NCI-H2171 (cell line): ENCODE measurements at places on chromosomes 11 and 22.

GRCh38 chr11:117333917-117334316, 6.3 kb downstream of the CEP164 start:
- DNase-seq: no peak

DNA sequence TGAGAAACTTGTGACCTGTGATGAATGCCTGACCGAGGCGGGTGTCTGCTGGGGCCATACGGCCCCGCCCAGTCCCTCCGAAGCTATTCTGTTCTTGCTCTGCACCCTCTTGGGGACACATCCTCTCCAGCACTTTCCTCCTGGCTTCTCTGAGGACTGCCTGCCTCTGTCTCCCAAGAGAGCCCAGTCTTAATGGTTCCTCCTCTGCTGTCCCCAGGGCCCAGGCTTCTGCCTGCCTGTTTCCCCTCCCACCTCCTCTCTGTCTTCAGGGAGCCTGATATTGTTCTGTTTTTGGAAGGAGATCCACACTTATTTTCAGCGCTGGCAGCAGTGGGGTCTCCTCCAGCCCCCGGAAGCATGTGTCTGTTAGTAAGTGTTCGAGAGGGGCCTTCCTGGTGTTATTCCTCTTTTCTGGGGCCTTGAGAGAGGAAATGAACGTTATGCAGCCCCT, 18.7 kb downstream of the SYNGR1 start:
- DNase-seq: no peak

- DNase-seq: no peak
These were observed 31.1 kb upstream of the ABCC8 start for GRCh38 chr11:17507773-17508172.

DNA sequence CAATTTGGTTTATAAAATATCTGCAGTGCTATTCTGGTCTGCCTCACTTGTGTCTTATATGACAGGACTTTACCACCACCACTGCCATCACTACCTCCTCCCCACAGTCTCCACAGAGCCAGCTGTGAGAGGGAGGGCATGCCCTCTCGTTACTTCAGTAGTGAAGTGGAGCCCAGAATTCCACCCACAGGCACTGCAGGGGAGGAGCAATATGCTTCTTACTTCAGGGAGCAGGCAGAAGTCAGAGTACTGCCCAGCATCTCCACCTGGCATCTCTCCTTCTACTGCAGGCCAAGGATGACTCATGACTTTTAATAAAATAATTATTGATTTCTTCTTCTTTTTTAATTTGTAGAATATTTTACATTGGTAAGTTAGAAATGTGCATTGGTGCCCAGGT, 255.5 kb downstream of the DYNC2H1 start:
- DNase-seq: no peak

DNA sequence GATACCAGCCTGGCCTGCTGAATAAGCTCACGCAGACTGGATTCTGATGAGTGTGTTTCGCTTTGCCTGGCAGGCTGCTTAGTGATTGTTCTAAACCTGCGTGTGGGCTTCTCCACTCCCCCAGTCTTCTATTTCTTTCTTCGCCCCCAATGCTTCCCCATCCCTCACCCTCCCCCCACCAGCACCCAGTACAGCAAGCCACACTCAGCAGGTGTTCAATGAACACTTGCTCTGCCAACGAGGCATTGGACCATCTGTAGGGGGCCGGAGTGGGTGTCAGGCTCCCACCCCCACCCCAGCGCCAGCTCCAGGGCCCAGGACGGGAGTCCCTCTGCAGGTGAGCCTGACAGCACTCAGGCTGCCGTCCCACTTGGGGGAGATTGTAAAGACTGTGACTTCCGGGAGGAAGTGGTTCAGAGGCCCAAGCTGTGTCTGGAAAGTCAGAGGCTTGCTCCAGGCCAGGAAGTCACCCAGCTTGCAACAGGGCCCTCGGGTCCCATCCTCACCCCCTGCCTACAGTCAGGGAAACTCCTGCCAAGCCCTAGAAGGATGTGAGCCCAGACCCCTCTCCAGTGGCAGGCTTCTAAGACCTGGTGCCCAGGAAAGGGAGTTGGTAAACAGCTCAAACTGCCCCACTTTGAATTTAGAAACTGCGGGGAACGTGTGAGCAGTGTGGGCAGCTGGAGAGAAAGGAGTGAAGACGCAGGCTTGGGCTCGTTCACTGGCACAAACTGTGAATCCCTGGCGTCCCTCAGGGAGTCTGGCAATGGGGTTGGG, 66.3 kb upstream of the PRDM11 start:
- no peak for DNase-seq

DNA sequence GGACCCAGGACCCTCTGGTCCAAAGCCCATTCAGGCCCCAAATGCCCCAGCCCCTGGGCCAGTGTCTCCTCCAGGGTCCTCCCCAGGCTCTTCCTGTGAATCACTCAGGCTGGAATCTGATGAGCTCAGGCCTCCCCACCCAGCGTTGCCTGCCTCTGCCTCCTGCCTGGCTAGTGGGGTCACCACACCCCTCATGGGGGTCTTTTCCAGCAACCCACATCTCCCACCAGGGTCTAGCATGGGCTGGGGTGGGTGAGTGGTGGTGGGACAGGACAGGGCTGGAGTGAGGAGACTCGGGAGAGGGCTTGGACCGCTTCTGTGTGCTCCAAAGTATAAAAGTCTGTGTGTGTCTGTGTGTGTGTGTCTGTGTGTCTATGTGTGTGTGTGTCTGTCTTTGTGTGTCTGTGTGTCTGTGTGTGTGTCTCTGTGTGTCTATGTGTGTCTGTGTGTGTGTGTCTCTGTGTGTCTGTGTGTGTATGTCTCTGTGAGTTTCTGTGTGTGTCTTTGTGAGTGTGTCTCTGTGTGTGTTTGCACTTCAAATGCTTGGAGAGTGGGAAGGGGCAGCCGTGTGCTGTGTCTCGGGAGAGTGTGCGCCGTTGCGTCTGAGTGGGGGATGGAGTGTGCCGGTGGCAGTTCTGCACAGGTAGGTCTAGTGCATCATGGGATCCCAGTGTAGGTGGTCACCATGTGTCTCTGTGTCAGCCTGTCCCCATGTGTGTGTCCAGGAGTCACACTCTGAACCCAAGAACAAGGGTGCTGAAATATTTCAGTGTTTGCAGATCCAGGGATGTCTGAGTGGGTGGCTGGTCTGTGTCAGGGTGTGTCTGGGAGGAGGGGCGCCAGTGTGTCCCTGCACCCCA, 8.8 kb downstream of the RIN1 start:
- no peak for DNase-seq

GRCh38 chr22:23218867-23219251, 38.5 kb downstream of the BCR start:
- DNase-seq: peak; percentile 59

GRCh38 chr11:77252555-77253270, 48.8 kb downstream of the GDPD4 start:
- DNase-seq: no peak

DNA sequence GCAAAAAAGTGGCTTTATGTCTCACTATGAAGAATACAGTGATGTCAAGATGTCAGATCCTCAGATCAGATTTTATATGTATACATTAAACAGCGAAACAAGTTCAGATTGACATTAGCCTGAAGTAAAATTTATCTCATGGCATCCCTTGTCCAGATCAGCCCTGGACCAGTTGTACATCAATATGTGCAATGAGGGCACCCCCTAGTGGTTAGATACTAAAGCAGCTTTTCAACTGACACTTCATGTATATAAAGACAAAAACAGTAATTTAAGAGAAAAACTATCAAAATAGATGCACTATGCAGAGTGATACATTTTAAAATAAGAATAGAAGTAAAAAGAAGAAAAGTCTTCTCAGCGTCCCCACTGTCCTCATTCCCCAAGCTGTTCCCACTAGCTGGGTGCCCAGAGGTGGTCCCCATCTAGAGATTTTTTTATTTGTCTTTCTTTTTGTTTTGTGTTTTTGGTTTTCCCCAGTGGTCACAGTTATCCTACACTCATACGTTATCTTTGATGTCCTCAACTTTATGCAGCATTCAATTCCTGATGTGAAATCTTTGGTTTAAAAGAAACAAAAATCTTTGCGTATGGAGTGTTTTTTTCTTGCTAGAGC, 2193.4 kb upstream of the RAG2 start:
- peak; percentile 27 for DNase-seq

GRCh38 chr11:97158243-97158642, 768.4 kb downstream of the JRKL start:
- DNase-seq: no peak

GRCh38 chr11:36389811-36390210, 93.7 kb downstream of the PRR5L start:
- no peak for DNase-seq

GRCh38 chr11:132590554-132590953, 941.7 kb downstream of the OPCML start:
- no peak for DNase-seq

GRCh38 chr11:125923012-125923579, 18.8 kb downstream of the DDX25 start:
- DNase-seq: peak; percentile 11

GRCh38 chr11:406796-407650, 7.8 kb downstream of the SIGIRR start:
- no peak for DNase-seq

GRCh38 chr22:31789803-31790202, 36.0 kb downstream of the DEPDC5 start:
- no peak for DNase-seq

DNA sequence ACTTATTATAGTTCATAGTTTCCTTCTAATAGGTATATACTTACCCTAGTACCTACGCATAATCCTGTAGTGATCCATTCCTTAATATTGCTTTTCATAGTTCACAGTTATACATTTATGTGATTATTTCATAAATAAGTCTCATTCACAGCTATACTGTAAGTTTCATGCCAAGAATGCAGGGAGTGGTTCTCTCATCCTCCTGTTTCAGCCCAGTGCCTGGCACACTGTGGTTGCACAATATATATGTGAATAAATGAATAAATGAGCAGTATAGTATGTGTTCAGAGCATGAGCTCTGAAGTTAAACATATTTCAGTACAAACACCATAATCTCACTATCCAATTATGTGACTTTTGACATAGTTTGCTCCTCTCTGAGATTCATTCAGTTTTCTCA, 115.8 kb downstream of the MAML2 start:
- no peak for DNase-seq
